CD8-positive, alpha-beta memory T cell (primary cell): ENCODE measurements at places on chromosomes 12 and 14. TPM values are rescaled to one million over a fixed set of nuclear protein-coding genes. Genes with fewer than 3 reads are reported as not detected.

LALBA gene
- total RNA-seq = not detected

BBOF1 gene
- 1.9 TPM for total RNA-seq

HNRNPC gene
- total RNA-seq = 1,180 TPM

MYH6 gene
- total RNA-seq = 0.09 TPM

VRTN gene
- total RNA-seq = not detected

- no peak for DNase-seq
Measured at GRCh38 chr12:80681-81190, 14.2 kb downstream of the IQSEC3 start.

DNA sequence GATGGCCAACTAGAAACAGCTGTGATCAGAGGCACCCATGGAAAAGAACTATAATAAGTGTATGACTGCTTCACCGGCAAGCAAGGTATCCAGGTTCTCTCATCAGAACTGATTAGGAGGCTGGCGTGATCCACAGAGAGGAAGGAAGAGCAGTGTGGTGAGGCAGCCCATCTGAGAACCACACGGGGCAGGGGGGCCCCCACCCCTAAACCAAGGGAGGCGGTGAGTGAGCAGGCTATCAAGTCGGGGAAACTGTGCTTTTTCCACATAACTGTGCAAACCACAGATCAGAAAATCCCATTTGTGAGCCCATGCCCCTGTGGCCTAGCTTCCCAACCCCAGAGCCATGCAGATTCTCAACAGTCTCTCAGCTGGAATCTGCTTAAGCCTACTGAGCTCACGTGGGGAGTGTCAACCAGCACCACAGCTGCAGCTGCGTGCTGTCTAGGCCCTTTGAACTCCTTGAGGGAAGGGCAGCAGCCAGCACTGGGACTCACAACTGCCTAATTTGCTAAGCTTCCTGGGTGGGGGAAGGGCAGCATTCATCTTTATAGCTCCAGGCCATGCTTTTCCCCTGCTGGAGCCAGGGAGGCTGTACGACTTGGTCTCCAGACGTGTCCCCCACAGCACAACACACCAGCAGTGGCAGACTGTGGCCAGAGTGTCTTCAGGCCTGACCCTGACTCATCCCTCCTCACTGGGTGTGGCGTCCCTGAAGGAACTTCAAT is 444.4 kb upstream of the ATP2B1 start:
- no peak for DNase-seq

- DNase-seq = no peak
Measured at GRCh38 chr12:122880668-122881067, 15.3 kb downstream of the VPS37B start.

GRCh38 chr12:49347311-49348193 is 864 bp downstream of the DNAJC22 start:
- peak; percentile 76 for DNase-seq

GRCh38 chr14:50319721-50320120 is 7.6 kb downstream of the DMAC2L start:
- no peak for DNase-seq
